ENCODE measurements at places on chromosomes 16 and 17.
A peak's percentile ranks its signal among the peaks of the same experiment; 100 is the strongest.

- DNase-seq = no peak
These were observed 69.8 kb downstream of the MRTFB start for GRCh38 chr16:14140923-14141322.

GRCh38 chr17:47810901-47811635 lies 10.5 kb downstream of the OSBPL7 start:
- no peak for DNase-seq

DNA sequence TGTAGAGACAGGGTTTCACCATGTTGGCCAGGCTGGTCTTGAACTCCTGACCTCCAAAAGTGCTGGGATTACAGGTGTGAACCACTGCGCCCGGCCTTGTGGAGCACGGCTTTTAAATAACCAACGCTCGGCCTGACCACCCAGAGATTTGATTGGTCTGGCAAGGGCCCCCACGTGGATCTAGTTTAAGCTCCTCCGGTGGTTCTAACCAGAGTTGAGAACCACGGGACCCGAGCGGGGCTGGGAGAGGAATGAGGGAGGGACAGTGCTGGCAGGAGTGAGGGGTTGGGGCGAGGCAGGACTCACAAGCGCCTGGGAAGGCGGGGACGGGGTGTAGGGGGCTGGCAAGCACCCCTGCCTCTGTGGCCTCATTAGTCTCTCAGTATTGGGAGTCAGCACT lies 3.0 kb downstream of the NLRC3 start:
- DNase-seq = no peak

DNA sequence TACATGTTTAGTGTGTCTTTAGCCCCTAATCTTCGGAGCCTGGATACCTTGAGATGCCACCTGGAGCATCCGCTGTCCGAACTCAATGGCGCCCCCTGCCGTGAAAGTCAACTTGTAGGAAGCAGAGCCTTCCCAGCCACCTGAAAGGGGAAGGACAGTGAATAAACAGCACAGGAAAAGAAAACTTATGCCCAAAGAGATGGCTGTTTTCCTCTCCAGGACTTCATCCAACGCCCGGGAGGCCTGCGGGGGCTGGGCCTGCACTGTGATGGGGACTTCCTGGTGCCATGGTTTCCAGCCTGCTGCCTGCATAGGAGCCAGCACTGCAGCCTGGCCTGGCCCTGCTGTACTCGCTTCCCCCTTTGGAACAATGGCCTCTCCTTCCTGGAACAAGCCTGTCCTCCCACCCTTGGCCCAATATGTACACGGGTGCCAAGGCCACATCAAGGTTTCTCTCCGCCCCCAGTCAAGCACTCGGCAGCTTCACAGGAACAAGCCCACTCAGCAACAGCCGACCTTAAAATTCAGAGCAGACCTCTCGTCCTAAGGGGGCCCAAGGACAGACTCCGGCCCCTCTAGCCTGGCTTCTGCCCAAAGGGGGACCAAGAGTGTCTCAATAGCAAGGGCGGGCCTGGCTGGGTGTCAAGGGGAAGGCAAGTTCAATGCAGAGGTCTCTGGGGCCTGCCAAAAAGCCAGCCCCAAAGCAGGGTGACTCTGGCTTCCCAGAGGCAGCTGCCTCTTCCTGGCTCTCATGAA lies 4.5 kb upstream of the UNC13D start:
- DNase-seq = no peak

- DNase-seq = no peak
These were observed 106.9 kb downstream of the SOCS1 start for GRCh38 chr16:11149011-11149616.

DNA sequence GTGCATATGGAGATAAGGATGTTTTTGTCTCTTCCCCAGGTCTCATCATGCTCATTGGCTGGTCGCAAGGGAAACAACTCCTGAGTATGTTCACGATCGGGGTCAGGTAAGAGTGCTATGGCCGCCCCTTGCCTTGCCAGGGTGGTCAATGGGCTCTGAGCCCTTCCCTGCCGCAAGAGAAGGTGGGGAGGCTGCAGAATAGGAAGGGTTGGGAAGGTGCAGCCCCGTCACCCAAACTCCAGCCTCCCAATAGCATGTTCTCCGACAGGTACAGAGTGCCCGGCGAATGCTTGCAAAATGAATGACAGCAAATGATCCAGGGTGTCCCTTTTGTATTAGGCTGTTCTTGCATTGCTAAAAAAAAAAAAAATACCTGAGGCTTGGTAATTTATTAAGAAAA lies 57.4 kb downstream of the ATP2C2 start:
- DNase-seq = no peak

GRCh38 chr17:48469227-48469626 lies 39.2 kb upstream of the SKAP1 start:
- no peak for DNase-seq

- DNase-seq = no peak
These were observed 25.4 kb downstream of the CCR7 start for GRCh38 chr17:40539711-40540411.

GRCh38 chr17:4560837-4561256 lies 470 bp upstream of the GGT6 start:
- DNase-seq = no peak

DNA sequence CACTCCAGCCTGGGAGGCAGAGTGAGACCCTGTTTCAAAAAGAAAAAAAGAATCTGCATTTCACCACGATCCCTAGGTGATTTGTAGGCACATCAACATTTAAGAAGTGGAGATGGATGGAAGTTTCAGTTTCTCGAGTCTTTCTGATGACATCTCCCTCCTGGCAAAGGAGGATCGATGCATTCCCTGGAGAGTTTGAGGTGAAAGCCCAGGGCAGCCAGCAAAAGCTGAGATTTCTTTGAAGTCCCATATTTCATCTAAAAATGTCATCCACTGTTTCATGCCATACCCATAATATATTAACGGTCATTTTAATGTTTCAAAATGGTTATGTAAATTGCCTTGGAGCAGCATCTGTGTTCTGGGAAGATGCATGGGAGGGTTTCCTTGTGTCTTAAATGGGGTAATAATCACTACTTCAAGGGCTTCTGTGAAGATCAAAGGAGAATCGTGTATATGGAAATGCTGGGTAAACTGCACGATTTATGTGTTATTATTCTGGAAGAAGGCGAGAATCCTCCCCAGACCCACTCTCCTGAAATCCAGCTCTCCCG lies 63.4 kb downstream of the KATNIP start:
- no peak for DNase-seq

GRCh38 chr17:73293480-73293911 lies 18.3 kb downstream of the CDC42EP4 start:
- DNase-seq = no peak

DNA sequence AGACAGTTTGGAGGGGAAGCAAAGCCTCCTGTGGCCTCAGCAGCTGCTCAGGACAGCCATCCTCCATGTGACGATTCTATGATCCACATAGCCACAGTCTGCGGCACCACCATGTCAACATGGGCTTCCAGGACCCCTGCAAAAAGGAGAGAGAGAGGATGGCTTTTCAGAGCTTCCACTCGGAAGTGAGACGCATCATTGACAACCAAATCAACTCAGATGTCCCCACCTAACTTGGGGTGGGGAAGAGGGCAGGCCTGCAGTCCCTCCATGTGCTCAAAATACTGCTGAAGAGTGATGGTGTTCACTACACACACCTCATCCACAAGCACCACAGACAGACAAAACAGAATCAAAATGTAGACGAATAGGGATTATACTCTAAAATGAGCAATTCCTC lies 5.9 kb upstream of the METTL16 start:
- no peak for DNase-seq

DNA sequence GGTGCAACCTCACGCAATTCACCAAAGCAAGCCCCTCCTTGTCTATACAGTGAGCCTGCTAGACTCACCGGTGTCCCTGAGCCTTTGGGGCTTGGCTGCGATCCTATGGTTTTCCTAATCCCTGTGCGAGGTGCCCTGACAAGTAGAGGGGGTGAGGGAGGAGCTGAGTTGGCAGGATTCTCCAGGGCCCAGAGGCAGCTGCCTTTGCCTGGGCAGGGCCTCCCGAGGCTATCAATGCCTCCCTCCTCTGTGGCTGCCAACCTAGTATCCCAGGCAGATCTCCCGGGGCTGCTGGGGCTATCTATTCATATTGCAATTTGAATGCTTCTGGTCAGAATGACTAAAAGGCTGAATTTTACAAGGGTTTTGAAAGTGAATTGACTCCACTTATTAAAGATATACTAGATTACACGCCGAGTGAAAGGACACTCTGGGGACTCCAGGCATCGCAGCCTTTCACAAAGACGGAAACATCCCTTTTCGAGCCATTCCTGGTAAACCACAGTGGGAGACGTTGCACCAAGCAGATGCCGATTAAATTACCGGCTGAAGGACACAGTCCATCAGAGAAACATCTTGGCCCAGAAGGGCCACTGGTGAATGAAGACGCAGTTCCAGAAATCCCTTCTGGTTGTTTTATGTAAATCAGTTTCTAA lies 11.3 kb upstream of the PITPNM3 start:
- peak; percentile 40 for DNase-seq

DNA sequence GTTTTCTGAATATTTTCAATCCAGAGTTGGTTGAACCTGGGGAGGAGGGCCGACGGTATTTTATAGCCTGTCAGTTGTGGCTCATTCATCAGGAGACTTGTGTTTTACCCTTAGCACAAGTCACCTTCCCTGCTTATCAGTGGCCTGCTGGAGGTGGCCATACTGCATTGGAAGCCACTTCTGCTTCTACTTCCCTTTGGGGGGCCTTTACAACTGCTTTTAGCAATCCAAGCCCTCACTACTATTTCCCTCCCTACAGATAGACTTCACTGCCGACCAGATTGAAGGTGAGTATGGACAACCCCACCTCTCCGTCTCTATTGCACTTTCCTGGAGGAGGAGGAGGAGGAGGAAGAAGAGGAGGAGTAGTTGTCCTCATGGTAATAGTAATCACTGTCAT lies 4.4 kb downstream of the MYL4 start:
- no peak for DNase-seq

DNA sequence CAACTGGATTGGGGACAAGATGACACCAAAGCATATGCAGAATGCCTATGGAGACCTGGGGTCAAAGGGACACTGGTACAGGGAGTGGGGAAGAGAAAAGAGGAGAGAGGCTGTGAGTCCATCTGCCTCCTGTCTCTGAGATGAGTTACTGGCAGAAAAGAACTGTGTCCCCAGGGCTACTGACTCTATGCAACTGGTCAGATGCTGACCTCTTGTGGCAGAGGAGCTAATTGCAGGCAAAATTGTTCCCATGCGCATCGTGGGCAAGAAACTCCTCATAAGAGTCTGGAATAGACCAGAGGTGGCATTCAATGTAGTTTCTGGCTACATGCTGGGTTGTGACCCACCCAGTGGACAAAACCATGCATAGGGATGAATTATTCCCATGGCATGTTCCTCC lies 26.1 kb upstream of the MLKL start:
- DNase-seq = no peak

DNA sequence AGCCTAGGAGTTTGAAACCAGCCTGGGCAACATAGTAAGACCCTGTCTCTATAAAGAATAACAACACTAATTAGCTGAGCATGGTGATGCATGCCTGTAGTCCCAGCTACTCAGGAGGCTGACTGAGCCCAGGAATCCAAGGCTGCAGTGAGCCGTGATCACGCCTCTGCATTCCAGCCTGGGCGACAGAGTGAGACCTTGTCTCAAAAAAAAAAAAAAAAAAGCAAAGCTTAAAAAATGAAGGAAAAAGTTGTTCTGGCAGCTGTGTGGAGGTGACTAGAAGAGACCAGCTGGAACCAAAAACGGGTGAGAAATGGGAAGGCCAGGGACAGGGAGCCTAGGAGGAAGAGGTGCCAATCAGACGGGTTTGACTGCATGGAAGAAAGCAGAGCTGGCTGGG lies 4.2 kb downstream of the BCL7C start:
- DNase-seq = no peak

DNA sequence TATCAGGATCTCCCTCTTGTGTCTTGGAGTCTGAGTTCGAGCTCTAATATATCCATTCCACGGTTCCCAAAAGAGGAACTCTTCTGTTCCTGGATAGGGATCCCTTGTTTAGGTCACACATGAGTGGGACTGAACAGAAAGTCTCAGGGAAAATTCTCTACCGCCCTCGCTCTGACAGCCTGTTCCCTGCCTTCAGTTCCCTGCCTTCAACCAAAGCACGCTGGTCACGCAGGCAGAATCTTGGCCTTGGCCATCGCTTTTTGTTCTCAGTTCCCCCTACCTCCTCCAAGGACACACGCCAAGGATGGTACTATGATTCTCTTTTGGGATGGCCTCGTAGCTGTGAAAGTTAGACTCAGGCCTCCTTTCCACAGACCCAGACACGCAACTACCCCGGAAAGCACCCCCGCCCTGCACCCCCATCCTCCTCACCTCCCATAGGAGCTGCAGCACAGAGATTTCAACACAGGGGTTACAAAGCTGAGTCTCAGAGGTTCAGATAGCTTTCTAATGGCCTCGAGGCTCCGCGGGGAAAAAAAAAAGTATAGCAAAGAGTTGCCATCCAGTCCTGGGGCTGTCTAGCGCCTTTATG lies 1.5 kb upstream of the SHISA6 start:
- DNase-seq = no peak
